Activated CD4-positive, alpha-beta T cell treated with anti-CD3 and anti-CD28 coated beads, Interleukin-2, Interleukin-6, amounts not matched to agents 100 ng/mL and 50 ng/mL, durations not matched to agents 16 hours and 8 hours (primary cell): ENCODE measurements at places on chromosomes 5 and 9.

GRCh38 chr9:11749396-11749795 is 943.8 kb upstream of the TYRP1 start:
- DNase-seq, result no peak

- DNase-seq, result no peak
These were observed 61.0 kb upstream of the BASP1 start for GRCh38 chr5:17156463-17156862.

DNA sequence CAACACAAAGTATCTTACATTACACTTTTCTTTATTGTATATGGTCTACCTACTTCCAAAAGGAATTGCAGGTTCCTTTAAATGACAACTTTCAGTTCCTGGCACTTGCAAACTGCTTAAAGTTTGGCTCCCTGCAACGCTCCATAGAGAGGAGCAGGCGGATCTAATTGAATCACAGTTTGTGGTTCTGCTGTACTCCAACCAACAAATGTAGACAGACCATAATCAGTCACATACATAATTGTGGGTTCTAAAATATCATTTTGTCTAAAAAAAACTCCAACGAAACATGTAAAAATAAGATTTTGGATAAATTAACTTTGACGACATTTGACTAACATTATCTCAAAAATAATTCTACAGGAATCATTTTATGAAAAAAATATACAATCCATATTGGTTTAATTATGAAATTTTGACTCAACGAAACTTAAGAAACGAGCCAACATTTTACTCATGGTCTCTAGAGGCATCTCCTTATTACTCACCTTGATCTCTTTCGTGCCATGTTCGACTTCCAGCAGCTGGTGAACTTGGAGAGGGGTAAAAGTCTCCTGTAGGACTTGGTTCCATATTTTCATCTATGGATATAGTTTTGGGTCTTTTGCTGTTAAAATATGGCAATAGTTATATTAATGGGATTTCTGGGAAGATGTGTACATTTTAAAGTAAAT is 167.6 kb downstream of the NFIB start:
- DNase-seq, result no peak

DNA sequence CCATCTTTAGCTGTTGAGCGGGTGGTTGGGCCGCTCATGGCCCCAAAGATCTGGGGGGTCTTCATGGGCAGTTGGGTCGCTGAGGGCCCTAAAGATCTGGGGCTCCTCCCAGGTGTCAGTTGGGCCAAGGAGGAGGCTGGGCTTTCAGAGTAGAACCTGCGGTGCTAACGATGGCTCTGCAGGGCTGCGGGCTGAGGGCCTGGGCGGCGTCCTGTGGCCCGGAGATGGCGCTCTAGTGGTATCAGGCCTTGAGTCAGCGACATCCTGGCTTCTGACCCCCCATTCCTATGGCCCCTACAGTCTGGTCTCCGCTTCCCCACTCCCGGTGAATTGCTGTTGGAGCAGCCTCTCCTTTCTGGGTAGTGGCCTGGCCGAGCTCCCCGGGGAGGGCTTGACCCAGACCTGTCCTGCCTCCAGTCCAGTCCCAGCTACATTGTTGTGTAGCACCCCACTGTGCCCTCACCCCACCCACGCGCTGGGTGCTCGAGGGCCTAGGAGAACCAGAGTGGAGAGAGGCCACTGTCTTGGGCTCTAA is 640 bp downstream of the C5orf58 start:
- no peak for DNase-seq

- no peak for DNase-seq
These were observed 1151.6 kb upstream of the CDH9 start for GRCh38 chr5:28190011-28190410.

- DNase-seq, result no peak
These were observed 151.4 kb downstream of the KDM4C start for GRCh38 chr9:6909181-6909580.

- no peak for DNase-seq
These were observed 41.9 kb upstream of the TEX48 start for GRCh38 chr9:114723931-114724330.

- DNase-seq, result no peak
These were observed 249.1 kb downstream of the CEMIP2 start for GRCh38 chr9:71519098-71519696.

DNA sequence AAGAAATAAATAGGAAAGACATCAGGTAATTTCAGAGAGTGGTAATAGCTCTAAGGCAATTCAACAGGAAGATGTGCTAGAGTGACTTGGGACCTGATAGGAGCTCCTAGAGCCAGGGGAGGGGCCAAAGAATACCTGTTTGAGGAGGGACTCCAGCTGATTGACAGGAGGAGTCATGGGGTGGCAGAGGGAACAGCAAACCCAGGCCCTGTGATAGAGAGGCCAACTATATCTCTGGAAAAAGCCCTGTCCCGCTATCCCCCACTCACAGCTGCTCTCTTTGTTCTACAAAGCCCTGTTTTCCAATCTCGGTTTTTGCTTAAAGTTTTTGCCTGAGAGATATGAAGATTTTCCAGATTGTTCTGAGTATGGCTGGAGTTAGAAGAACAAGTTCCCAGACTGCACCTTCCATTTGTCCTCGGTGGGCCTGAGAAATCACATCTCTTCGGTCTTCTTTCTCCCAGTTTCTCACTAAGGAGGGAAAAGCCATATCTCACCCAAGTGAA is 9.0 kb upstream of the NSD1 start:
- DNase-seq, result no peak

DNA sequence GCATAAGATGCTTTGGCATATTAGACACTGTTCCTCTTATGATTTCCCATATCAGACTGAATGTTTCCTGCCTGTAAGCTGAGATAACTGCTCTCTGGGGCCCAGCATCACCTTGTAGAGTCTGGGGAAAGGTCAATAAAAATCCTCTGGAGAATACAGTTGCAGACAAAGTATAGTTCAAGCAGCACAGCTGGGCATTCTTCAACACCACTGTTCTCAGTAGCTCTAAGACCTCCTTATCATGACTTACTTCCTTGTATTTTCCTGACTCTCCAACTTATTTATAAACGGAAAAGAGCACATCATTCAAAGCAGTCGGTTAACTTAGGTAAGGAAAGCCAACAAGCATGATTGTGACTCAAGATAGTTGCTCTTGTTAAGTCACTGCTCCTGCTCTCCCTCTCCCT is 208.7 kb upstream of the RASEF start:
- no peak for DNase-seq

DNA sequence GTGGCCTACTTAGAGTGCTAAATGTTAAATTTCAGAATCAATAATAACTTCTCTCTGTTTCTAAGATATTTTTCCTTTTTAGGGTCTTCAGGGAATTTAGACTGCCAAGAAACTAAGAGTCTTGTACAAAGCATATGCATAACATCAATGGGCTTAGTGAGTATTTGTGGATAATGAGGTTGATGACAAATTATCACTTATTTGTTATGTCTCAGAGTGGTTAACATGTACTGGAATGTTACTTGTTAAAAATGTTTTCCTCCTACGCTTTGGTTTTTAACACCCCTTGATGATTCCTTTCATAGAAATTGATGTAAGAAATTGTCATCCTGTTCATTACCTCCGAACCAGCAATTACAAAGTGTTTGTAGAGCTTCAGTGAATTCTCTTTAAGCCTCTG is 144.3 kb downstream of the MRPS30 start:
- DNase-seq, result no peak
